ENCODE measurements at places on chromosomes 1 and 21. TPM values are rescaled to one million over a fixed set of nuclear protein-coding genes. Genes with fewer than 3 reads are reported as not detected.

- H3K36me3 ChIP-seq = no peaks in the 10 kb centered on the region
- no peaks in the 10 kb centered on the region for H3K27me3 ChIP-seq
- DNase-seq = no peak
Observed at GRCh38 chr1:197311081-197311480, 43.0 kb downstream of the CRB1 start.

Gene SLAMF9
- polyA plus RNA-seq = 0.57 TPM

DNA sequence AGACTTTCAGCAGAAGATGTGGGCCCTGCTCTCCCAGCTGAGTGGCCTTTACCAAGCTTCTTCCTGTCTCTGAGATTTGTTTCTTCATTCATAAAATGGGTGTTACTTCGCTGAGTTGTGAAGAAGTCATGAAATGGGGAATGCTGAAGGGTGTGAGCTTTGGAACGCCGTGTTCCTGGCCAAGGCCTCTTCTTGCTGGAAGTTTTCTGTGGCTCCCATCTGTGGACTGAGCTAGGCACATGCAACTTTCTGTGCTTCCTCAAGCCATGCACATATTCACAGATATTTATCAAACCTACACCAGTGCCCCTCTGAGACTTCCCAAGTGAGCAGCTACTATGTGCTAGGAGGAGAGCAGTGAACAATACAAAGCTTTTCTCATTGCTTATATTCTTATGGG lies 106.3 kb upstream of the JUN start:
- H3K4me3 ChIP-seq = no peak overlapping the region
- no peak for DNase-seq
- no peaks in the 10 kb centered on the region for H3K27me3 ChIP-seq
- H3K36me3 ChIP-seq = no peaks in the 10 kb centered on the region
- H3K4me1 ChIP-seq = no peaks in the 10 kb centered on the region
- H3K27ac ChIP-seq = no peak overlapping the region

GRCh38 chr21:14691914-14692313 lies 145.8 kb upstream of the SAMSN1 start:
- no peak overlapping the region for H3K4me3 ChIP-seq
- H3K4me1 ChIP-seq = no peaks in the 10 kb centered on the region
- H3K27ac ChIP-seq = no peak overlapping the region
- no peak for DNase-seq
- H3K36me3 ChIP-seq = no peaks in the 10 kb centered on the region
- H3K27me3 ChIP-seq = no peaks in the 10 kb centered on the region

GRCh38 chr1:236156512-236157208 lies 14.3 kb downstream of the GPR137B start:
- no peak overlapping the region for H3K4me3 ChIP-seq
- H3K4me1 ChIP-seq = no peaks in the 10 kb centered on the region
- H3K27me3 ChIP-seq = no peaks in the 10 kb centered on the region
- no peak overlapping the region for H3K27ac ChIP-seq

DNA sequence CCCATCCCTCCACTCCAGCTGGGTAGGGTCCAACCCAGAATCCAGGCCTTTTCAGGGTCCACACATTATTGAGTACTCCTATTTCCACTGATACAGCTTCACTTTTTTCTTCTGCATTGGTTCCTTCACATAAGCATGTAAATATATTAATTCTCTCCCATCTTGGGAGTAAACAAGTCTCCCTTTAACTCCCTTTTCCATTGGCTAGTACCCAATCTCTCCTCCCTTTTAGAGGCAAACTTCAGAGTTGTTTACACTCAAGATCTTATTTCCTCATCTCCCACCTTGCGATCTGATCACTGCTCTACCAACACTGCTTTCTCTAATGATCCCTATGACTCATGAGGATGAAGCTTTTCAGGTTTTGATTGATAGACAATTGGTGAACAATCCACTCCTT lies 20.3 kb downstream of the DMAP1 start:
- peaks cover 4% of the 10 kb centered on the region for H3K36me3 ChIP-seq
- no peaks in the 10 kb centered on the region for H3K4me1 ChIP-seq
- no peak overlapping the region for H3K4me3 ChIP-seq
- no peak for DNase-seq

GRCh38 chr1:163410073-163410999 lies 88.6 kb downstream of the NUF2 start:
- H3K27me3 ChIP-seq = no peaks in the 10 kb centered on the region
- DNase-seq = no peak
- H3K36me3 ChIP-seq = no peaks in the 10 kb centered on the region
- no peak overlapping the region for H3K4me3 ChIP-seq
- no peaks in the 10 kb centered on the region for H3K4me1 ChIP-seq
- H3K27ac ChIP-seq = no peak overlapping the region

- peaks cover 27% of the 10 kb centered on the region for H3K4me1 ChIP-seq
Observed at GRCh38 chr21:15291621-15292266, 226.9 kb upstream of the NRIP1 start.

DNA sequence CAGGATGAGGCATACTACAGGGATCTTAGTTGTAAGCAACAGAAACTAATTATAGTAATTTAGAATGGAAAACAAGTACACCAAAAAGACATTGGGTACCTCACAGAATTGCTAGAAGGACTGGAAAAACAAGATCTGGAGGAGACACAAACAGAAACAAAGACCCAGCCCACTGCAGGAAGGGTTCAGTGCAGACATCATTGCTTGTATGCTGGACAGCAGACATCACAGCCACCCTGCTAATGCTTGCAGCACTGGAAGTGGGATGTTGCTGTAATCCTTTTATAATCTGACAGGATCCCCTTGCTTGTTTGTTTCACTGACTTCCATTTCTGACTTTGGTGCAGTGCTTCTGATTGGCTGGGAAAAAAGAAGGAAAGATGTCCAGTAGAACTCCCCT lies 111.4 kb upstream of the ZNF678 start:
- H3K36me3 ChIP-seq = no peaks in the 10 kb centered on the region
- peaks cover 15% of the 10 kb centered on the region for H3K27me3 ChIP-seq
- no peaks in the 10 kb centered on the region for H3K4me1 ChIP-seq
- no peak overlapping the region for H3K4me3 ChIP-seq

DNA sequence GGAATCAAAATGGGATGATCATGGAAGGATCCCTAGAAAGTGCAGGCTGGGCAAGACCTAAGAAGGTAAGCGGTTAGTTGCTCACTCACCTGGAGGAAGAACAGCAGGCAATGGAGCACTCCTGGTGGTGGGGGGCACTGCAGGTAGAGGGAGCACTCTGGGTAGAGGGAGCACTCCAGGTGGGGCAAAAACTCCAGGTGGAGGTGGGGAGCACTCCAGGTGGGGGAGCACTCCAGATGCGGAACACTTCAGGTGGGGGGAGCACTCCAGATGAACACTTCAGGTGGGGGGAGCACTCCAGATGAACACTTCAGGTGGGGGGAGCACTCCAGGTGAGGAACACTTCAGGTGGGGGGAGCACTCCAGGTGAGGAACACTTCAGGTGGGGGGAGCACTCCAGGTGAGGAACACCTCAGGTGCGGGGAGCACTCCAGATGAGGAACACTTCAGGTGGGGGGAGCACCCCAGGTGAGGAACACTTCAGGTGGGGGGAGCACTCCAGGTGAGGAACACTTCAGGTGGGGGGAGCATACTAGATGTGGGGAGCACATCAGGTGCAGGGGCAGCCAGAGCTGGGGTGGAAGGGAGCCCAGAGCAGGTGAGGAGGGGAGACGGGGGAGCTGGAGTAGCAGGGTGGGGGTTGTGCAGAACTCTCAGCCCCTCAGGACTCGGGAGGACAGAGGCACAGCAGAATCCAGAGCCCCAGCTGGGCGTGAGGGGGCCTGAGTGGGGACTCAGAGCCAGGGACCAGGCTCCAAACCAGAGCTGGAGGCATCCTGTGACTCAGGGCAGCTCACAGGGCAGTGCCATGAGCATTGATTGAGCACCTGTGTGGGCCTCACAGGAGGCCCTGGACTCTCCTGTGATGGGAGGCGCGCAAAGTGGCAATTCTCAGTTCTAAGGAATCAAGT lies 37.7 kb upstream of the COL6A1 start:
- H3K27ac ChIP-seq = no peak overlapping the region
- DNase-seq = no peak
- no peaks in the 10 kb centered on the region for H3K4me1 ChIP-seq
- peaks cover 14% of the 10 kb centered on the region for H3K27me3 ChIP-seq
- no peak overlapping the region for H3K4me3 ChIP-seq

DNA sequence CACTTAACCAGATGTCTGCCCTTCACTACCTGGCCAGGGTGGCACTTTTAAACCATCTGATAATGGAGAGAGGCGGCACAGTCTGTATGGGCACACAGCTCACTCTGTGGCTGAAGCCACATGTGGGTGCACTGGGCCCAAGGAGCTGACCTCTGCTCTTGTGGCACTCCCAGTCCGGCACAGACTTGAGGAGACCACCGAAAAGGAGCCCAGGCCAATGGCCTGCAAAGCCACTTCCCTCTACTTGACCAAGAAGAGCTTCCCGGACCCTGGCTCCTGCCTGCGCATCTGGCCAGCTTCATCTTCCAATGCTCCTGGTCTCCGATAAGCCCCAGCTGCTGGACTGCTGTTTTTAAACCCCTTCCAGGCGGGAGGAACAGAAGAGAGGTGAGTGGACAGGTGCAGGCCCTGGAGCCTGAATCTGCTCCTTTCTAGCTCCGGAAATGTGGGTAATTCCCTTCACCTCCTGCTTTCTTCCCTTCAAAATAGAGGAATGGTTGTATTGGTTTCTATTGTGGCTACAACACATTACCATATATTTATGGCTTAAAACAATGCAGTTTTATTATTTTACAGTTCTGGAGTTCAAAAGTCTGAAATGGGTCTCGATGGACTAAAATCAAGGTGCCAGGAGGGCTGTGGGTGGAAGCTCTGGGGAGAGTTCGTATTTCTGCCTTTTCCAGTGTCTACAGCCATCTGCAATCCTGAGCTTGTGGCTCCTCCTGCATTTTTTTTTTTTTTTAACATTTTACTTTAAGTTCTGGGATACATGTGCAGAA lies 11.6 kb downstream of the GNG4 start:
- no peaks in the 10 kb centered on the region for H3K36me3 ChIP-seq
- no peak for DNase-seq
- no peaks in the 10 kb centered on the region for H3K27me3 ChIP-seq
- H3K4me1 ChIP-seq = peaks cover 8% of the 10 kb centered on the region

Gene KCNK2
- polyA plus RNA-seq = 0.17 TPM

GRCh38 chr1:245698860-245699259 lies 544.1 kb downstream of the KIF26B start:
- no peak for DNase-seq
- H3K27me3 ChIP-seq = no peaks in the 10 kb centered on the region
- no peak overlapping the region for H3K4me3 ChIP-seq
- no peak overlapping the region for H3K27ac ChIP-seq

- no peak overlapping the region for H3K27ac ChIP-seq
- DNase-seq = no peak
- no peaks in the 10 kb centered on the region for H3K4me1 ChIP-seq
- H3K4me3 ChIP-seq = no peak overlapping the region
- no peaks in the 10 kb centered on the region for H3K36me3 ChIP-seq
Observed at GRCh38 chr1:101697072-101697471, 299.7 kb downstream of the OLFM3 start.

Gene TMOD4
- 0.42 TPM for polyA plus RNA-seq

Gene ACAP3
- 45.8 TPM for polyA plus RNA-seq

- no peaks in the 10 kb centered on the region for H3K27me3 ChIP-seq
- H3K36me3 ChIP-seq = no peaks in the 10 kb centered on the region
- H3K4me1 ChIP-seq = no peaks in the 10 kb centered on the region
- H3K4me3 ChIP-seq = no peak overlapping the region
- DNase-seq = no peak
Observed at GRCh38 chr1:117495068-117495467, 110.8 kb upstream of the TENT5C start.
